ENCODE measurements at places on chromosomes 4 and X.

GRCh38 chr4:153112041-153112441 lies 92.2 kb upstream of the TRIM2 start:
- DNase-seq: no peak

- no peak for DNase-seq
Observed at GRCh38 chr4:185921583-185922555, 109.9 kb upstream of the SORBS2 start.

- no peak for DNase-seq
Observed at GRCh38 chr4:99126376-99126775, 17.7 kb downstream of the ADH4 start.

DNA sequence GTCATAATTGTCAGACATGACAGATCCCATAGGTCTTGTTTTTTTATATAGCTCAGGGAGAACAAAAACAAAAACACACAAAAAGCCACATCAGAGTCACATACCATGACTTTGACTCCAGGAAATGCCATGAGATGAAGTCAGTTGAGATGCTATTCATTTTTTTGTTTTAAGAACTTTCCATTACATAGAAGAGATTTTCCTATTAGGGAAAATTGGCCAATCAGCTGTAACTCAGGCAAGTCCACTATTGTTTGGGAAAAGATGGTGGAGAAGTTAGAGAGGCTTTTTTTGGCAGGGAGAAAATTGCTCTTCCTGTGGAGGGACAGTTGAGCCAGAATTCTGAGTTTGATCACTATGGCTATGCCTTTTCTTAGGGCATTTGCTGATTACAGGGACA lies 72.6 kb downstream of the SMARCA5 start:
- no peak for DNase-seq

DNA sequence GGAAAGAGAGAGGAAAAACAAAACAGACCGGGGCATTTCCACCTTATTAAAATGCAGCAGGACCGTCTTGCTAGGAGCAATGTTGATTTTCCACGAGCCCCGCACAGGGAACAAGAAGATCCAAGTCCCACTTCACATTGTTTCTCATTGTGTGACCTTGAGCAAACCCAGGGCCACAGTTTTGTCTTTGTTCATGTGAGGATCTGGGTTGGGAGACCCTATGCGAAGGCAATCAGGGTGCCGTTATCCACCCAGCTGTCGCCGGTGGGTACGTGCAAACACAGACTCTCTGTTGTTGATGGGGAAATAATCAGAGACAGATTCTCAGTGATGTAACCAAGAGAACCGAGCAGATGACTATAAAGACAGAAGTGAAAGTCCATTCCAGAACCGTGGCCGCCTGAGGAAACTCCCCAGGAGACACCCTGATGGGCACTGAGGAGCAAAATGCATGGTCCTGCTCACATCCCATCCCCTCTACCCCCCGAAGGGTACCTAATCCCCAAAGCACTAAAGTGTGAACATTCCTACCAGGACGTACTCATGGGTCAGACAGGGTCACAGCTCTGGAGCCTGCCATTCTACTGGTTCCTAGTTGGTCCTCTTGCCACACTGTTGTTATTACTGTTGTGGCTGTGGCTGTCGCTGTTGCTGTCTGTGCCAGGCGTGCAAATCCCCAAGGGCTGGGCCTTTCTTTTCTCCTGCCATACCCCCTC lies 102.7 kb upstream of the RBPJ start:
- DNase-seq: peak; percentile 36

DNA sequence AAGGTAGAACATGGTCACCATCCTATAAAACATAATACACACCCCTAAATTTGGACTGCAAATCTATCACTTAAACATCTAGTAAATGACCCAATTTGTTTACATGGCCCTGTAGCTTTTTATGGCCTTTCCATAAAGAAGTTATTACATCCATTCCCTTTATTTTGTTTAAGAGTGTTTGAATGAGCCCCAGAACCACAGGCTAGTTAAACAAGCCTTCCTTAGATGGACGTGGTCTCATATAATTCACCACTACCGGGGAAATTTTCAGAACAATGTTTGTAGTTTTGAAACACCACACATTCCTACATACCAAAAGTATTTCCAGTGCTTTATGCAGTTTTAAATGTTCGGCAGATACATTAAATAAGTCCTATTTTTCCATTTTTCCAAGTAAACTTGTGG lies 12.3 kb downstream of the PDGFC start:
- DNase-seq: no peak

GRCh38 chr4:156950090-156950489 lies 21.5 kb downstream of the PDGFC start:
- DNase-seq: no peak

DNA sequence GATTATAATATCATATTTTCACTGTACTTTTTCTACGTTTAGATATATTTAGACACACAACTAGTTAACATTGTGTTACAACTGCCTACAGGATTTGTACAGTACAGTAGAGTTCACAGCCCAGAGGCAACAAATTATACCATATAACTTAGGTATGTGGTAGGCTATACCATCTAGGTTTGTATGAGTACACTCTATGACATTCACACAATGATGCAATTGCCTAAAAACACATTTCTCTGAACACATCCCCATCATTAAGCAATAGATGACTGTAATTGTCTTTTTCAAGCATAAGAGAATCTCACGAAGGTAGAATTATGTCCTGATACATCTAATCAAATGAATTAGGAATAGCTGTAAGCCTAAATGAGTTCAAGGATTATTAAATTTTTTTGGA lies 12.3 kb upstream of the TIGD2 start:
- DNase-seq: no peak

GRCh38 chrX:78322863-78323262 lies 4.5 kb downstream of the CYSLTR1 start:
- no peak for DNase-seq

DNA sequence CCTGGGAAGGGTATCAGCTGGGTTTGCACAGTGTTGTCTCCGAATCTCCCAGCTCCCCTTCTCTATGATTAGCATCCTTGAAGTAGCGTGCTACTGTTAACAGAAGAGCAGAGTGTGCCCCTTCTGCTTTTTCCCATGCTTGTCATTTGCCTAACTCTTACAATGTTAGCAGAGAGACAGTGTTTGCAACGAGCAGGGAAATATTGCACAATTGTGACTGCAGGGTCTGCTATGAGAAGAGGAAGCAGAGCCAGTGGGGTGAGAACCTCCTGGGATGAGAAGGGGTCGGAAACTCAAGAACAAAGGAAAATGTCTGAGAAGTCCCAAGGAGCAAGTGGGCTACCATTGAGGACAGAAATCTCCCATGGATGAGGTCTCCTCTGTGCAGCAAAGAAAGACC lies 7.8 kb upstream of the CHRNA9 start:
- no peak for DNase-seq

DNA sequence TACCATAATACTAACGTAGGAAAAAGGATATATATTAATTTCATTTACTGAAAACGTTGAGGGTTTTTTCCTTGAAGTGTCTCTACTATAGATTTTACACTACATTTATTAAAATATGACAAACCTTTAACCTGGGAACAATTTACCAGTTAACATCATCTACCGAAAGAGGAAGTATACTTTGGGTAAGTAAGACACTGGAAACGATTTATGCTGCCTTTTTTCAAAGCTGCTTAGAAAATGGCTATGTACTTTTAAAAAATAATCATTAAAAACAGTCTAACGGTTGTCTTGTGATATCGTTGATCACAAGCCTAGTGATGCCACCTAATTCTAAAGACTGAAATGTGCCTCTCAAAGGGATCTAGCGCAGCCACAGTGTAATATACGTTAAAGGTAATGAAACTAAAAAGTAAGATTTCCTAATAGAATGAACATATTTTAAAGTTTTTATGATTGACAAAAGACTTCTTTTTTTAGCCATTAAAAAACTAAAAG lies 50.4 kb downstream of the STX18 start:
- peak; percentile 19 for DNase-seq

GRCh38 chrX:139077281-139078250 lies 366.0 kb upstream of the FGF13 start:
- no peak for DNase-seq

- peak; percentile 25 for DNase-seq
Observed at GRCh38 chrX:104921584-104922205, 298.8 kb downstream of the TEX13A start.

GRCh38 chr4:123631786-123632692 lies 235.4 kb downstream of the SPRY1 start:
- DNase-seq: no peak

GRCh38 chr4:8188743-8189550 lies 10.1 kb upstream of the SH3TC1 start:
- no peak for DNase-seq

- DNase-seq: no peak
Observed at GRCh38 chr4:151736361-151736760, 24.4 kb downstream of the GATB start.

DNA sequence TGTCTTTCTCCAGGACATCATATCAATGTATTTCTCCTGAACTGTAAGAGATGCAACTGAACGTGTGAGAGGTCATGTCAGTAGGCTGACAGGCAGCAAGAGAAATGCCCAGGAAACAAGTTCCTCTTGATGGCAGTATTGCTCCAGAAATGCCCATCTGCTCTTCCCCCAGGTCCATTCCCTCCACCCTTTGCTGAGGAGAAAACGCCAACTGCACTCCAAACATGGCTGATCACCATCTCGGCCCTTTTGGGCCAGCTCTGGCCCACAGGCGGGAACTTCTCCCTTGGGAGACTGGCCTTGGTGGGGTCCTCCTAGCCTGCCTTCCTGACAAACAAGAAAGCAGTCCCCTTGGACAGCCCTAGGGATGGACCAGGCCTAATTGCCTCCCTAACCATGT lies 276.5 kb upstream of the AGTR2 start:
- DNase-seq: no peak

- no peak for DNase-seq
Observed at GRCh38 chr4:14308229-14308651, 680.7 kb upstream of the BOD1L1 start.

DNA sequence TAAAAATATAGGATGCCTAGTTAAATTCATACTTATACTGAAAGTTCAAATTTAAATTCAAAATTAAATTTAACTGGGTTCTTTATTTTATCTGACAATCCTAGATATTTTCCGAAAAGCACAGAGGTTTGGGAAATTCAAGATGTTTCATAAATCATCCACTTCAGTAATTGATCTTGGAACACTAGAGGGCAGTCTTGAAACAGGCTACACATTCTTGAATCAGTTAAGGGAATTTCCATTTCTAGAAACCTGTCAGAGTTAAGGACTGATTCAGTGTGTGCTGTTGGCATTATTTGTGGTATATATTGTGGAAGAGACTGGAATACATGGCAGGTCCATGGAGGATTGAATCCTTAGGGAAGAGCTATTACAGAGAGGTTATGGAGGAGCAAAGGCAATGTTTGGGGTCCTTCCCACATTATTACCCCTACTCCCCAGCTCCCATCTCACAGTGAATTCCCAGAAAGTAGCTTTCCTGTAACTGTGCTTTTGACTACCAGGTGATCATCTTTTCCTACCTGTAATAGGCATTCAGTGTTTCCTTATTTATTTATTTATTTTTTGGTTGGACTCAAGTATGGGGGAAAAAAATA lies 92.9 kb downstream of the EGF start:
- DNase-seq: peak; percentile 39

- DNase-seq: no peak
Observed at GRCh38 chrX:2546496-2546895, 45.7 kb upstream of the DHRSX start.

- DNase-seq: no peak
Observed at GRCh38 chr4:845836-846251, 19.9 kb upstream of the CPLX1 start.

DNA sequence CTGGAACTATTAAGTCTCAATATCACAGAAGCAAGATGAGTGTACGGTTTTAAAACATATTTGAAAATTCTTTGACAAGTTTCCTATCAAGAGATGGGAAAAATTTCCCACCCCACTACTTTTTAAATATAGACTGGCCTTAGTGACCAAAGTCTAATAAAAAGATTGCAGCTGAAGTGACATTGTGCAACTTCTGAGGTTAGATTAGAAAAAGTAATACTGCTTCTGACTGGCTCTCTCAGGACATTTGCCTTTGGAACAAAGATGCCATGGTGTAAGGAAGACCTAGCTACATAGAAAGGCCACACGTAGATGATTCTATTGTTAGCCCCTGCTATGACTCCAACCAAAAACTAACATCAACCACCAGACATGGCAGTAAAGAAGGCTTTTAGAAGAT lies 138.7 kb upstream of the FAM47C start:
- DNase-seq: no peak

- no peak for DNase-seq
Observed at GRCh38 chr4:76487621-76488020, 52.6 kb downstream of the SHROOM3 start.

- no peak for DNase-seq
Observed at GRCh38 chr4:60042941-60043340, 1157.2 kb upstream of the ADGRL3 start.

DNA sequence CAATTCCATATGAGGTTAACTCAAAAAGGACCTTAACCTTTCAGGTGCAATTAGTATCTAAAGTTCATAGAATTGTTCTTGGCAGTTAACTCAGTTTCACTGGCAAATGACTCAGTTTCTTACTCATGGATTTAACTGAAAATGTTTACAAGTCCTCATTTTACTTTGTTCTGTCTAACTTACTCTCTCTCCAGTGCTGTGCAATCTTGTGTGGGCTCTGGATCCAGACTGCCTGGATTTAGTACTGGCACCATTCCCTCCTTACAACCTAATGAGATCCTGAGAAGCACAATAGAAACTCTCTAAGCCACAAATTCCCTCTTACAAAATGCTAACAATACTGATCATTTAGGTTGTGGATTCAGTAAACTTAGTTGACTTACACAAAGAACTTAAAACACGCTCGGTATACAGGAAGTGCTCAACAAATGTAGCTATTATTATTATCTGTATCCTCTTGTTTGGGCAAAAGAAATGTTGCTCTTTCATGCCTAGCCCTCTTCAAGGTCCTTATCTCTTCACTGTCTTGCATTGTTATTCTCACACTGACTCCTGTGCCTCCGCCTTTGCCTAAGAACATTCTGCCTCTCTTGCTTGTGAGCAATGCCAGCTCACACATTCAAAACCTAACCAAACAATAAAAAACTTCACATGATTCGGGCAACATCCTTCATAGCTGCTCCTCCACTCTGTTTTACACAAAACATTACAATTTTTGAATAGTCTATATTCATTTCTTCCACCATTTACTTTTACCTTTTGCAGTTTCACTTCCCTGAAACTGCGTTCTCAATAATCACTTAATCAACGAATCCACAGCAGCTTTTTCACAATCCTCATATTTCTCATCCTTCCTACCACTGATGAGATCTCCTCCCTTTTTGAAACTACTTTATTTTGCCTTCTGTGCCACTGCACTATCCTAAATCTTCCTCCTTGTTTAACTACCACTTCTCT lies 91.8 kb downstream of the PDE5A start:
- no peak for DNase-seq

DNA sequence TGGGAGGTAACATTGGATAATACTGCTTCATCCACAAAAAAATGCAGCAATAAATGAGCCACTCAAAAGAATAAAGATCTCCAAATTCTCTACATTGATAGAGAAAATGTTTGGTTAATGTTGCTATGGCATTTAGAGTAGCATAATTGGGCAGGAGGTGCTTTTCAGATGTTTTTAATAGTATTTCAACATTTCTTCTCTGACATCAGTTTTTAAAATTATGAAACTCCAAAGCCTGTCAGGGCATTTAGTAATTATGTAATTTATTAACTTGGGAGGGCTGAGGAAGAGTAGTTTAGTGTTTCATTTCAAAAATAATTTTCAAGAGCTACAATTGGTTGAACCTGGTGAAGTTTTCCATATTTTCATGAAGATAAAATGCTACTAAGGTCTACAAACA lies 211.3 kb upstream of the INTU start:
- no peak for DNase-seq

GRCh38 chrX:13250826-13251580 lies 68.8 kb downstream of the ATXN3L start:
- no peak for DNase-seq
